ENCODE measurements at places on chromosomes 13 and 19.

DNA sequence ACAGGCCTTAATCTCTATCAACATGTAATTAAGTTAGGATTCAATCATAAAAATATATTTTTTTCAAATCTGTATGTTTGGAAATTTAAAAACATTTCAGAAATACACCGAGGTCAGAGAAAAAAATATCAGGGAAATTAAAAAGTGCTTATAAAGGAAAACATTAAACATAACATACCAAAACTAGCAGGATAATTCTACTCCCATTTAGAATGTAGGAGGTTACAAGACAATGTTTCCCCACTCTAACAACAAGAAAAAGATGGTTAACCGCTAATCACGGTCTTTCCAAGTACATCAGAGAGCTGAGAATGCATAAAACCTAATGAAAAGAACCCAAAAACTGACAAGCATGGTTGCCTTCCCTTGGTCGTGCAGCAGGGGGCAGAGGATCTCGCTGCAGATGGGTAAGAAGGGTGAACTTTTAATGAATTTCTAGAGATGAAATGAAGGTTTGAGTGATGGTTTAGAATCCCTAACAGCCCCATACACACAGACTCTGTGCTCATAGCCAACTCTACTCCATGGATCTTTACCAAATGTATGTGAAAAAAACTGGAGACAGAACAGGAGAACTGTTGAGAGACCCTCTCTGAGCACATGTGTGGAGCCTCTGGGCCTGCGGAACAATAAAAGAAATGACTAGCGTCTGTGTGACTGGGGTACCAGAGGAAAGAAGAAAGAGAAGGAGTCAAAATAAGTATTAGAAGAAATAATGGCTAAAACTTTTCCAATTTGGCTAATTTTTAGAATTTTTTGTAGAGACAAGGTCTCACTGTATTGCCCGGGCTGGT lies 51.3 kb upstream of the LSM14A start:
- DNase-seq = peak; percentile 25

DNA sequence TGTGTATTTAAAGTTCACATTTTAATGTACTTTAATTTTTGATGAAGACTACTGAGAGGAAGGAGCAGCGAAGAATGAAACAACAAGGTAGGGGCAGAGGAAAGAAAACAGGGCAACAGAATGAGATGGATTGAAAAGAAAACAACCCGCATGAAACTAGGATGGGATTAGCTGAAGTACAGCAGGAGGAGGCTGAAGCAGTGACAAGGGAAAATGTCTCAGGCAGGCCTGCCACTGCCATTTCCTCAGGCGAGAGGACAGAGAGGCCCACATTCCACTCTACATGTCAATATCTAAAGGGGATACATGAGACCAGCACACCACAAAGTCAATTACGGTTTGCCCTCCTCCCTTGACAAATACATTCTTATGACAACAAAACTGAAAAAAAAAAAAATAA lies 1703.2 kb downstream of the EFNB2 start:
- no peak for DNase-seq

DNA sequence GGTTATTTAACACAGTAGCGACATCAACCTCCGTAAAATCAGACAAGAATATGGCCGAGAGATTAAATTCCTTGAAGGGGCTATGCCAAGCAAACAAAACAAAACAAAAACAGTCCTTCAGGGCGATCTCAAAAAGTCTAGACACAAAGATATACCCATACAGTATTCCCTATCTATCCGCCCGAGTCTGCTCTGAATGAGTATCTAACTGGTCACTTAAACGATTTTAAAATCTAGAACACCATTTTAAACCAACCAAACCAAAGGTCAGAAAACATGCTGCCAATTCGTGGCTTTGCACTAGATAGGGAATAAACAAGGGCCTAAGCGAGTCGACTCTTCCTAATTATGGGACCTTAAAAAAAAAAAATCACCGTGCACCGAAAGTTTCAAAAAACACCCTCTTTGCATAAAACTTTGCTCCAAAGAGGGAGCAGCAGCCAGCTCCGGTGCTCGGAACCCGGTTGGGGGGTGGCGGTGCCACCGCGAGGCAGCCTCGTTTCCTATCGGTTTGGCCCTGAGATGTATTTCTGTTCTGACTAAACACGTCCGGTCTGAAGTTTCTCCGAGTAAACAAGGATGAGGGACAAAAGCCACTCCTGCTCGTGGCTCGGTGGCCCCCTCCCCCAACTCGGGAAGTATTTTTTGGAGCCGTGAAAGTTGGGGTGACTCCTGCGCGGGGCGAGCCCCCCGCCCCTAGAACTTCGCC lies 1.8 kb downstream of the HMGB1 start:
- DNase-seq = peak; percentile 40

DNA sequence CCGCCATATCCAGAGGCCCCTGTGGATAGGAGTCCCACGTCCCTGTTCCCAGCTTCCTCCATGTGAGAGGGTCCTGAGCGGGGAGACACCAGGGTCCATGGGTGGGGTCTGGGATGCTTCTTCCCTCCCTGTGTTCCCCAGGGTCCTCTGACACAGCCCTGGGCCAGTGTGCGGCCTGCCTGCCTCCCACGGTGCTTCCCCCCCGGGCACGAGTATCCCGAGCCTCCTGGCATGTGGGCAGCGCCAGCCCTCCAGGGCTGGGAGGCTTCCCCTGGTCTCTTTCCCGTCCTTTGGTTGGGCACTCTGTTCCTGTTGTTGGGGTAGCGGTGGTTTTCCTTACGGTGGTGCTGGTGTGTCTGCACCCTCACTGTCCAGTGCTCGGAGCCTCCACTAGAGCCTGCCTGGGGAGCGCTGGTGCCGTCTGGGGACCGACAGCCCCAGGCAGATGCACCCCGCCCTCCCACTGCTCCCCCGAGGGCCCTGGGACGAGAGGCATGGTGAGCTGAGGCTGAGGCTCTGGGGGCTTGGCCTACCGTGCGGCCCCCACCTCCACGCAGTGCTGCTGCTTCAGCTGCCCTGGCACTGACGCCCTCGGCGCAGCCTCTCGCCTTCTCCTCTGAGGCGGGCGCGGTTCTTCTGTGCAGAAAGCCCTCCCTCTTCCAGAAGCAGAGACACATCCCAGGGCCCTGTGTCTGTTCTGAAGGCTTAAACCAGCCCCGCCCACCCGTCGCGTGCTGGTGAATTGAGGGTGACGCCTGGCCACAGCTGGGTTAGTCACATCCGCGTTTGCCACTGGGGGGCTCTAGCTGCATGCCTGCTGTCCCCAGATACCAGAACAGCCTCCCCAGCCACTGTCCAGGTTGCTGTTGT lies 27.9 kb downstream of the PLEKHJ1 start:
- no peak for DNase-seq

GRCh38 chr19:3978145-3978544 lies 7.1 kb downstream of the EEF2 start:
- no peak for DNase-seq

DNA sequence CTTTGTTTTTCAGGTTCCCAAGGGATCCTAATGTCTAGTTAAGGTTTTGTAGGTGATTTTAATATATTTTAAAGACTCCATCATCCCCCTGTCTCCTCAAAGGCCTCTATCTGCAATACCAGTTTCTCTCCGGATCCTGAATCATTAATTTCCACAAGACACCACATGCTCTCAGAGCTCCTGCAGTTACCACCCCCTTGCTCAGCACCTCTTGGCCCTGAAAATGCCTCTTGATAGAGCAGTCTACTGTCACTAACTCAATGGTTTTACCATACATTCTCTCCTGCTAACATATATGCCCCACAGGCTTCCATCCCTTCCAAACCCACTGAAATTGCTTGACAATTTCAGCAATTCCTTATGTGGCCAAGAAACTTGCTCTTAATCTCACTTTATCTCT lies 1.9 kb upstream of the PEG3 start:
- DNase-seq = no peak

- DNase-seq = no peak
These were observed 703 bp downstream of the NEK3 start for GRCh38 chr13:52158629-52159158.

GRCh38 chr19:49912965-49913685 lies 15.9 kb upstream of the ATF5 start:
- DNase-seq = no peak

DNA sequence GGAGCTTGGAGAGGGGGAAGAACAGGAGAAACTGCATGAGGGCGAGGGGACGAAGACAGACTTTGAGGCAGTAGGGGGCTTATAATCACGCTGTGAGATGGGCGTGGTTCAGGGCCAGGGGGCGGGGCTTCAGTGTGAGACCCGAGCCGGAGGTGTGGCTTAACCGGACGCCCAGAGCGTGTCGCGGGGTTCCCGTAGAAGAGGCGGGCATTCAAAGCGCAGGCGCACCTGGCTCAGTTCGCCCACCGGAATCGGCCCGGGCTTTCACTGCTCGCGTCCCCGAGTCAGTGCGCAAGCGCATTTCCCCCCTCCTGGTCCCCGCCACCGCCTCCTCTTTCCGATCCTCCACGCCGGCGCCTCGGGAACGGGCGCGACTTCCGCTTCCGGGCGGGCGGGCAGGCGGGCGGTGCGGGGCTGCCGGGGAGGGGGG lies 225 bp upstream of the ZNF865 start:
- DNase-seq = peak; percentile 97

DNA sequence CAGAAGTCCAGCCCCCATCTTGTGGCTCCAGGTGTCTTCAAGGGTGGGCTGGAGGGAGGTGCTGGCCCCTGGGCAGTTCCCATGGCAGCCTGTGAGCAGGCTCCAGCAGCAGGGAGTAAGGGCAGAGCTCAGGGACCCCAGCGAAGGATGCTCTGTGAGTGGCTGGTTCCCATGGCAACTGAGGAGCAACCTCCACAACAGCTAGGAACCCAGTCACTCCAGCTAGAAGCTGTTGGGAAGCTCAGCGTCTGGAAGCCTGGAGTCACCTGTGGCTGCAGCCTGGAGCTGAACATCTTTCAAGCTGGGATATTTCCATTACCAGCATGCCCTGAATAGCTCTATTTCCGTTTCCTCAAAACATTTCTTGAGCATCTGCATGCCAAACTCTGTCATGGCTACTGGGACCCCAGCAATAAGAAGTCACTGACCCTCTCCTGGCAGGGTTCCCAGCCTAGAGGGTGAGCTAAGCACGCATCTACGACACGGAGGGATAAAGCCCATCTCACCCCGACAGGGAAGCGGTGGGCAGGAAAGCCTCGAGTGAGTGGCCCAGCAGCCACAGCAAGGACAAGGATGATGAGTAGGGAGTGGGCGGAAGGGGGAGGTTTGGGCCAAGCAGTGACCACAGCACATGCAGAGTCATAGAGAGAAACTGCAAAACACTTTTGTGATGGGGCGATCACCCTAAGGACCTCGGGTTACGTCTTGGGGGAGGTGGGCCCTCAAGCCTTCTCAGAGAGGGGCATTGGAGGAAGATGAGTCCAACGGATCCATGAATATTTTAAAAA lies 52.6 kb downstream of the ALOX5AP start:
- DNase-seq = no peak

- no peak for DNase-seq
These were observed 41.0 kb upstream of the ZNF91 start for GRCh38 chr19:23436318-23436717.

GRCh38 chr19:49157445-49158224 lies at the start of gene TRPM4:
Gene TRPM4 (plus strand): TSS chr19:49157792. CDS start chr19:49157867, 75 bp downstream.
- peak; percentile 26 for DNase-seq

- DNase-seq = no peak
These were observed 122.3 kb upstream of the GPC6 start for GRCh38 chr13:93104270-93104669.

DNA sequence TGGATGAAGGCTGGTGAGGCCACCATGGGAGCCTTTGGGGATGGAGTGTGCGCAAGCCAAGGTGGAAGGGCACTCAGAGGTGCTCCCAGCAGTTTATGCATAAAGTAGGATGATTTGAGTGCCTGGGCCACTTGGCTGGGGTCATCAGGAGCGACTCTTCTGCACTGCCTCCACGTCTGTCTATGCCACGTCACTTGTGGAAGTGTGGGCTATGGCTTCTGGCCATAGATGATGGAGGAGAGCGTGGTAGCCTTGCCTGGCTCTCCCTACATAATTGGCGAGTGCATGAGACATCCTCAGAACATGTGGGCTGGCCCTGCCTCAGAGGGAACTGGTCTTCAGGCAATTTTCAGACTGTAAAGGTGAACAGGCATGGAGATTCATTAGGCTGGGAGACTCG lies 182.9 kb downstream of the TEX29 start:
- no peak for DNase-seq

- DNase-seq = no peak
These were observed 600 bp upstream of the HMGB1 start for GRCh38 chr13:30466358-30466714.

- peak; percentile 10 for DNase-seq
These were observed 33.8 kb downstream of the COL4A2 start for GRCh38 chr13:110340812-110341444.

DNA sequence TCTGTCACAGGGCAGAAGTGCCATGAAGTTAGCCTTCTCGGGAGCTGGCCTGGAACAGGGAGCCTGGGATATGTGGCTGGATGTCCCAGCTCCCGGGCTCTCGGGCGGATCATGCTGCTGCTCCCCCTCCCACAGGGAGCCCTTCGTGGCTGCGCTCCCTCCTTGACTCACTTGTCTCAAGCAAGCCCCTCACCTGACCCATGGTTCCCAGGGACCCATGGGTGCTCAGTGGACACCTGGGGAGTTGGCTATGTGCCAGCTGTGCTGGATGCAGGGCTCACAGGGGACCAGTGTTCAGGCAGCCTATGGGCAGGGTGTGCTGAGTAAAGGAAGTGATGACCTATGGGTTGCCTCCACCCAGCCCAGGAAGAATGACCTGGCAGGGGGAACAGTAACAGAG lies 213.1 kb upstream of the SGCG start:
- no peak for DNase-seq

- DNase-seq = no peak
These were observed 489.2 kb upstream of the NBEA start for GRCh38 chr13:34452831-34453230.

- no peak for DNase-seq
These were observed 243.0 kb downstream of the PCDH17 start for GRCh38 chr13:57874530-57874929.

GRCh38 chr19:34778342-34778741 lies 5.3 kb upstream of the ZNF599 start:
- DNase-seq = no peak

DNA sequence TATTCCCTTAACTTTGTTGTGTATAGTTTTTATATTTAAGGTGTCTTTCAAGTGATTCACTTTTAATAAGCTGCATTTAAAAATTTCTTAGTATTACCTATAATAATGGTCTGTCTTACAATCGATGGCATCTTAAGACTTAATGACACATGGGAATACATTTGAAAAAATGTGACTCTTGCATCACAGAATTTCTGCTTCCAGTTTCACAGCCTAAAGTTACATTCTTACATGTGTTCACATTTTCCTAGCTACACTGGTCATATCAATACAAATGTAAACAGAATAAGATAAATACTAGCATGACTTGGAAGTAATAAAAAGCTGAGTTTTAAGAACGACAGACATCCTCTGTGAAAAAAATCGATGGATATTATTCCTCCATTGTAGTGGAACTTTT lies 1597.1 kb upstream of the MIR17HG start:
- DNase-seq = no peak

- no peak for DNase-seq
These were observed 38.8 kb downstream of the CARD8 start for GRCh38 chr19:48216933-48217332.

GRCh38 chr19:28546148-28546685 lies 666.7 kb downstream of the UQCRFS1 start:
- no peak for DNase-seq

- DNase-seq = no peak
These were observed 764 bp downstream of the UPF1 start for GRCh38 chr19:18832306-18833140.
